8988T (cell line): ENCODE measurements at places on chromosomes 6 and 20.

- DNase-seq: no peak
Measured at GRCh38 chr20:16451001-16451400, 122.2 kb downstream of the KIF16B start.

DNA sequence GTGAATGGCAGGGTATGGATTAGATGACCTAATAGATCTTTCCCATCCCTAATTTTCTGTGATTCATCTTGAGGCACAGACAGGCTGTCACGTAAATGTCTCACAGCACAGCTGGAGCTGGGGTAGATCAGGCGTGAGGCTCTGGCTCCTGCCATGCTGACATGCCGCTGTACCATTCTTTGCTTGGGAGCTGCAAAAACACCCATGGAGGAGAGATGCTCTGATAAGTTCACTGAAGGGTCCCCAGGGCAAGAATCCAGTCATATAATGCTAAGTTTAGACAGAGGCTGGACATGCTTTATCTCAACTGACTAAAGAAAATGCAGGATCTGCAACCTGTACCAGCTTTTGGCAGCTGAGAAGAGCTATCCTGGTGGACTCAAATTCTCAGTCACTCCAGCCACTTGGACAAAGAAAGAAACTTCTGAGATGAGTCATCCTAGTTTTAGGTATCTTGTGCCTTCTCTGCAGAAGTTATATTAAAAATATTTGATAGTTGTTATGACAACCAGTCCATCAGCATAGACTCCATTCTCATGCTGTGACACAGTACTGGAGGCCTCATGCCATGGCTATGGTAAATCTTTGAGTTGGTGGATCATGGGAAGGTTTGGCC, 185.1 kb upstream of the RAB32 start:
- DNase-seq: no peak

- no peak for DNase-seq
Measured at GRCh38 chr20:51614687-51615086, 72.2 kb upstream of the NFATC2 start.

DNA sequence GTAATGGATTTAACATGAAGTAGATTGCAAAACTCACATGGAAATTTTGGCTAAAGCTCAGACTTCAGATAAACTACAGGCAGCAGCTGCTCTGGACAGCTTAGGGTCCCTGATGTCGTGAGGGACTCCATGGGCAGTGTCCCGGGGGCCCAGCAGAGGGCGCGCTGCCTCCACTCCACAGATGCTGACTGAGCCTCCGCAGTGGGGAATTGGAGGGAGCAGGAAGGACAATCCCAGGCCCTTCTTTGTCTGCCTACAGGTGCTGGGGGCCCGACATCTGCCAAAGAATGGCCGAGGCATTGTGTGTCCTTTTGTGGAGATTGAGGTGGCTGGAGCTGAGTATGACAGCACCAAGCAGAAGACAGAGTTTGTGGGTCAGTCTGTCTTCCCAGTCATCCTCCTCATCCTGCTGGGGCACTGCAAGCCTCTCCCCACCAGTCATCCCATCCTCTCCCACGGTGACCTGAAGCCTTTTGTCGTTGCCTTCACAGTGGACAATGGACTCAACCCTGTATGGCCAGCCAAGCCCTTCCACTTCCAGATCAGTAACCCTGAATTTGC, 35.9 kb downstream of the PLCG1 start:
- DNase-seq: peak; percentile 85

- no peak for DNase-seq
Measured at GRCh38 chr6:110617057-110617456, 140.6 kb upstream of the SLC22A16 start.

DNA sequence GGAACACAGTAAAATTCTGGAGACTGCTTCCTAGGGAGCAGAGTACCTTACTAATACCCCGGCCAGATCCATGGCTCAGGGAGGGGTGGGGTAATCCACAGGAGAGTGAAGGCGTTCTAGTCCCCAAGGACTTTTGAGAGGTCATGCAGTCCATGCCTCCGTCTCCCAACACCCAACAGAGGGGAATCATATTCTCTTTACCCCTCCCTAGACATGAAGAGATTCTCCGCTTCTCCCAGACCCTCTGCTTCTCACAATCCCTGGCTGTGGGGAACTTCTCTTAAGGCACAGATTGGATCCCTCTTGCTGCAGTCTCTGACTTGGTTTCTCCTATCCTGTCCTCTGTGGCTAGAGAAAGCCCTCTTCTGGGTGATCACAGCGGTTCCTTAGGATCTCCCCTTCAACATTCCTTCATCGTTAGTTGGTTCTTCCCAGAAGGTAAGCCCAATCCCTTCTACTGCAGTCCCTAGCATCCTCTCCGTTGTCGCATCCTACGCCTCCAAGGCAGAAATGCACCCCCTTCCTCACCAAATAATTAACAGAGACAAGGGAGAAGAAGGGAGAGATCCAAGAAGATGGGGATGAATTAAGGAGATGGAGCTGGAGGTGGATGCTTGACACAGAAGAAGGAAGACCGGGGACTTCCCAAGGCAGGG, 562 bp downstream of the GGT7 start:
- DNase-seq: no peak

DNA sequence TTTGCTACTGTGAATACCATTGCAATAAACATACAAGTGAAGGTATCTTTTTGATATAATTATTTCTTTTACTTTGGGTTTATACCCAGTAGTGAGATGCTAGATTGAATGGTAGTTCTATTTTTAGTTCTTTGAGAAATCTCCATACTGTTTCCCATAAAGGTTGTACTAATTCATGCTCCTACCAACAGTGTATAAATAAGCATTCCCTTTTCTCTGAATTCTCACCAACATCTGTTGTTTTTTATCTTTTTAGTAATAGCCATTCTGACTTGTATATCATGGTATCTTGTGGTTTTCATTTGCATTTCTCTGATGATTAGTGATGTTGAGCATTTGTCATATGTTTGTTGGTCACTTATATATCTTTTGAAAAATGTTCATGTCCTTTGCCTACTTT, 183.6 kb upstream of the LRFN2 start:
- DNase-seq: no peak

DNA sequence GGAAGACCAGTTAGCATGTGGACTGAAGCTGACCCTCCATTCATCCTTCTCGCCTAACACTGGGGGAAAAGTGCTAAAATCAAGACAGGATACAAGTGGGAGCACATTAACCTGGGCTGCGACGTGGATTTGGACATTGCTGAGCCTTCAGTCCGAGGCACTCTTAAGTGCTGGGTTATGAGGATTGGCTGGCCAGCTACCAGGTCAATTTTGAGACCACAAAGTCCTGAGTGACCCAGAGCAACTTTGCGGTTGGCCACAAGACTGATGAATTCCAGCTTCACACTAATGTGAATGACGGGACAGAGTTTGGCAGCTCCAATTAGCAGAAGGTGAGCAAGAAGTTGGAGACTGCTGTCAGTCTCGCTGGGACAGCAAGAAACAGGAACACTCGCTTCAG, 20.7 kb downstream of the FUCA2 start:
- DNase-seq: no peak

- no peak for DNase-seq
Measured at GRCh38 chr20:63342561-63343459, 18.3 kb downstream of the CHRNA4 start.

- no peak for DNase-seq
Measured at GRCh38 chr6:105646391-105646867, 243.5 kb upstream of the PREP start.

DNA sequence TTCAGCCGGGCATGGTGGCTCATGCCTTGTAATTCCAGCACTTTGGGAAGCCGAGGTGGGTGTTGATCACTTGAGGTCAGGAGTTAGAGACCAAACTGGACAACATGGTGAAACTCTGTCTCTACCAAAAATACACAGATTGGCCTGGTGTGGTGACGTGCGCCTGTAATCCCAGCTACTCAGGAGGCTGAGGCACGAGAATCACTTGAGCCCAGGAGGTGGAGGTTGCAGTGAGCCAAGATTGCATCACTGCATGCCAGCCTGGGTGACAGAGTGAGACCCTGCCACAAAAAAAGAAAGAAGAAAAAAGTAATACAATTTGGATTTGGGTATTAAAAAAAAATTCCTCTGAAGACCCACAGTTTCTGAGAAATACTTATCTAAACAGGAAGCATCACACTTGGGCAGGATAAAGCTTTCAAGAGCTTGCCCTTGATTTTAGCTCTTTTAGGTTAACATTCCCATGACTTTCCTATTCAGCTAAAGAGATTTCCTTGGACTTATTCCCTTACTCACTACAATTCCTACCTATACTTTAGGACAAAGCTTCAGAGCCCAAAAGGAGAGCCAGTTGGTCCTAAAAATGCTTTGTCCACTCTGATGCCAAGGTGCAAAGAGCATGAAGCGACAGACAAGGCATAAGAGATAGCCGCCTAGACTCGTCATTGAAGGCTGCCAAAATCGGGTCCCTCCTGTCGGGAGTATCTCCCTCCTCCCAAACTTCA, 1.9 kb downstream of the ELOVL2 start:
- DNase-seq: no peak

DNA sequence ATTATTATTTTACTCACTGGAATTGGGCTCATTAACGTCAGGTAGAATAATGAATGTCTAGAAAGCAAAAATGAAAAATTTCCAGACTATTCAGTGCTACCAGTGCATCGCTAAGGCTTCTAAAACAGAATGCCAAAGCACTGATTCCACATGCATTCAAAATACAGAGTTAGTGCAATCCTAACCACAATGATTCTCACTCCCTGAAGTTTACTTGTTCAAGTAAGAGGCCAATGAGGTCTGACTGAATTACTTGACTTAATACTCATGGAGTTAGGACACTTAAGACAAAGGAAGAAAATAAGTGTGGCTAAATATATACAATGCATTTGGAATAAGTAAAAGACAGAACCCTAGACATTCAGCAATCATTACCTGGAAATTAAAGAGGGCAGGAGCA, 220.5 kb downstream of the PKHD1 start:
- no peak for DNase-seq

DNA sequence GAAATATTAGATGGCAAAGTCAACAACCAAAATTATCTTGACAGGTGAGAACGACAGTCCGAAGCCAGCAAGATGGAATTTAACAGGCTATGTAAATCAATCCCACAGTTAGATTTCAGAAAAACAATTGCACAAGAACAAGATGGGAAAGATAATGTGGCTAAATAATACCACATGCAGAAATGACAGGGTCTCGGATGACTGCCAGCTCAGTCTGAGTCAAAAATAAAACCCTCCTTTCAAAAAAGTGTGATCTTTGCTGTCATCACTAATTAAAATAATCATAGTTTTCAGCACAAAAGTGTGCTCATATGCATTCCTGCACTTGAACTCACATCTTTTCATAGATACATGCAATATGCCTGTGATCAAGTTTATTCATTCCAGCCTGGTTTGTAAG, 25.9 kb downstream of the FOXQ1 start:
- no peak for DNase-seq

GRCh38 chr6:165439928-165440554, 130.6 kb upstream of the C6orf118 start:
- no peak for DNase-seq

DNA sequence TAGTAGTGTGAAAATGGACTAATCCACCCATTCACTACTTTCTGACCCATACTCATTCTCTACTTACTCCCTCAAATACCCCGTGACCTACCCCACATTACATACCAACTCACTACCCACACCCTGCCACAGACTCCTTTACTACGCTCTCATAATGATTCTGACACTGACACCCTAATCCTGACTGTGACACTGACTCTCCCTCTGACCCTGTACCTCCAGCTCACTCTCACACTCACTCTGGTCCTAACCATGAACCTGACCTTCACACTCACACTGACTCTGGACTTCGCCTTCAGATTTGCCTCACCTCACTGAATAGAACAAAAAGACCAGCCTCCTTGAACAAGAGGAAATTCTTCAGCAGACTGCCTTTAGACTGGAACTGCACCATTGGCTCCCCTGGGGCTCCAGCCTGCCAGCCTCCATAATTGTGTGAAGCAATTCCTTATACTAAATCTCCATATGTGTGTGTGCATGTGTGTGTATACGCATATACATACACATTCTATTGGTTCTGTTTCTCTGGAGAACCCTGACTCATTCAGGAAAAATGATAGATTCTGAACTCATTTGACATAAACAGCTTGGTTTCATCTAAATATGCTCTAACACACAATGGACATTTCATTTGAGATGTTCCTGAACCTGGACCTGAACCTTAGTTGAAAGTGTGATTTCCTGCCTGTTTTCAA, 10.5 kb upstream of the ZNF343 start:
- DNase-seq: no peak

DNA sequence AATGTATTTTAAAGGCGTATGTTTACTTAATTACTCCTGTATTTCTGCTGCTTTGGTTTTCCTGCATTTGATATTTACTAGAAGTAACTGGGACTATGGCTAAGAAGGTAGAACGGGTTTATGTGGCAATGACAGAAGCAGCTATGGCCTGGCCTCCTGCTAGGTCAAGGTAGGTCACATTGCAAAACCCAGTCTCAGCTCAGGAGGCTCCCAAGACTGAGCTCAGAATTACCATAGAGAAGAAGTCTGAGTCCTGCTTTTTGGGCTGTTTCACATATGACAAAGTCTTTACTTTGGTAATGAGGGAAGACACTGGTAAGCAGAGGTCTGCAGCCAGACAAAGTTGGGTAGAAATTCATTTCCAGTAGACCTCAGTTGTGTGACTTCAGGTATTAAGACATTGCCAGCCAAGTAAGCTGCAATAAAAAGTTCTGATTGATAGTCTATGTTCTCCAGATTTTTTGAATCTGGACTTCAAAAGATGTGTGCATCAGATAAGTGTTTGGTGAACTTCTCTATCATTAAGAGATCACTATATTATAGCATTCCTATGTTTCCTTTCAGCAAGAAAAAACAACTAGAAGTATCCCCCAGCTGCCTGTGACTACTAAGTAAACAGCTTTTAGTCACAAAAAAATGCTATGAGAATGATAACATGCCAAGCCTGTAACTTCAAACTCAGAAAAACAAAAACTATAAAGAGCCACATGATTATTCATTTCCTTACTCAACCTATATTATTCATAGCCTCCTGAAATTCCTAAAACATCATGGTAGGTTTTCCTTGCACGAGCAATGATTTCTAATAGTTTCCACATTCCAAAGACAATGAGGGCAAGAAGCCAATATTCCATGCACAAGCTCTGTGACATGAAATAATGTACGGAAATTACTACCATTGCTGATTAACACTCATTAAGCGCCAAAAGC, 312.3 kb downstream of the HAO1 start:
- no peak for DNase-seq

DNA sequence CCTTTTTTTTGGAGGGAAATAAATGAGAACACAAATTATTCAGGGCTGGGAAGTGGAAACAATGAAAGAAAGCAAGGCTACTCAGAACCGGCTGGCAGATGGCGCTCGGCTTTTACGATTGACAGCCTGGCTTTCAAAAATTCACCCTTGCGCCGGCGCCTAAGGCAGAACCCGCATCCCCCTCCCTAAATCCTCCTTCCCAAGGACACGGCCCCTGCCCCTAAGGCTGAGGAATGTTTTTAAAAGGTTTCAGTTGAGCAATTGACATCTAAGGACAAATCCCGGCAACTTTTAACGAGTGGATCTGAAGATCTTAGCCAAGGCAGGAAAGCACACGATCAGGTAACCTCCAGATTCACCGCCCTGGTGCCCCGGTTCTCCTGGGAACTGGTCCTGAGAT, 16.3 kb downstream of the GNAS start:
- no peak for DNase-seq
